ENCODE measurements at places on chromosomes 6 and 20.

DNA sequence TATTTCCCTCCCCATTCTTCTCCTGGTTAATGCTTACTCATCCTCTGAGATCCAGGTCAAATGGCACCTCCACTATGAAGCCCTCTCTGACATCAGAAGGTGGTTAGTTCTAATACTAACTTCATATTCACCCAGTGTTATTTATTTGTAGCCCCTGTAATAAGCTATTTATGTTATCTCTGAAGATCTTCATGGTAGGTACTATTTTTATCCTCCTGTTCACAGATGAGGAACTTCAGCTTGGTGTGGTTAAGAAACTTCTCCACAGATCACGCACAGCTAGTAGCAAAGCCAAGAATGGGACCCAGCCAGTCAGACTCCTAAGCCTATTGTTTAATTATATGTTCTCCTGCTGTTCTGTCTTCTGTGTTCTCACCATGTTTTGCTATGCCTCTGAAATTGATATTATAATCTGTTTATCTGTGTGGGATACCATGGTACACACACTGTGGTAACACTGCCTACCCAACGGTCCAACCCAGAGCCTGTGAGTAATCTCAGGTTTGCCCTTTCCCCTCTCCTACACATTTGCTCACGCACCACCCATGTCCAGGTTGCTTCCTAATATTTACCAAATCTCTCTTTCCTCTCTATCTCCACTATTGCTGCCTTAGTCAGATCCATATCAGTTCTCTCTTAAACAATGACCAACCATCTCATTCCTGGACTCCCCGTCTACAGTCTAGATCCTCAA is 98.4 kb downstream of the IPCEF1 start:
- DNase-seq, result no peak

GRCh38 chr6:142331075-142331551 is 29.3 kb downstream of the ADGRG6 start:
- no peak for DNase-seq

GRCh38 chr6:94349227-94349626 is 929.9 kb upstream of the EPHA7 start:
- peak; percentile 50 for DNase-seq

DNA sequence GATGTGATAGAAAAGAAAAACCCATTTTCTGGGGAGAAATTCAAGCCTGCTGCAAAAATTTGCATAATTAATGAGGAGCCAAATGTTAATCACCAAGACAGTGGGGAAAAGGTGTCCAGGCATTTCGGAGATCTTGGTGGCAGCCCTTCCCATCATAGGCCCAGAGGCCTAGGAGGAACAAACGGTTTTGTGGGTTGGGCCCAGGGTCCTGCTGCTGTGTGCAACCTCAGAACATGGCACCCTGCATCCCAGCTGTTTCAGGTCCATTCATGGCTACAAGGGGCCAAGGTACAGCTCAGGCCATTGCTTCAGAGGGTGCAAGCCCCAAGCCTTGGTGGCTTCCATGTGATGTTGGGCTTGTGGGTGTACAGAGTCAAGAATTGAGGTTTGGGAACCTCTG is 189.8 kb upstream of the IMPG1 start:
- no peak for DNase-seq

- DNase-seq, result no peak
Measured at GRCh38 chr6:150212778-150213177, 69.9 kb downstream of the PPP1R14C start.

DNA sequence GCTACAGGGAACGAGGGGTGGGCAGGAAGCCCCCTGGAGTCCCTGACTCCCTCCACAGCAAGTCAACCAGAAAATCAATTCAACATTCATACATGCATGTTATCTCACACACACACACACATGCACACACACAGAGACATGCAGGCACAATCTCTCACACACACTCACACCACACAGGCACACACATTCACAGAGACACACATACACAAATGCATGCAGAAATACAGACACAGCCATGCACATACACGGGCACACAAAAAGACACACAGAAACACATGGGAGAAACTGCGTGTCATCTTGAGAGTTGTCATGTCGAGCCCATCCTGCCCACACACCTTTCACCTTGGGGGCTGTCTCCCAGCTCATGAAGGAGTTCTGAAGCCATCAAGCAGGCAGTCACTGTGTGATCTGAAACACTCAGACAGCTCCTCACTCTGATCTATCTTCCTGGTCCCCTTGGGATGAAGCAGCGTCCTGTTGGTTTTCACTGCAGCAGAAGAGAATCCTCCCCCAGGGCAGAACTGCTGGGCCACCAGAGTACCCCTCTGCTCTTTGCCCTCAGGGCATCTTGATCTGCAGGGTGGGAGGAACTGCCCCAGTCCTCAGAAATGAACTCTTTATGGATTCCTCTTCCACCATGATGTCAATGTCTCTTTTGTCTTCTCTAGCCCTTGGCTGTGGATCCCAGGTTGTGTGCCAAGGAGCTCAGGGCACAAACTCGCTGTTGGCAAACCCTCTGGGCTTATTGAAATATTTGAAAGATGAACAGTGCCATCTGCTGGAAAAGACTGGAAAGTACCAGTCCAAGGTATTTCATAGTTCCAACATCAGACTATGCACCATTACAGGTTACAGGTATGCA is 8.8 kb downstream of the RAET1L start:
- peak; percentile 35 for DNase-seq
